AG09319 (cell line): ENCODE measurements at places on chromosomes 5 and 9.
A peak's percentile ranks its signal among the peaks of the same experiment; 100 is the strongest.

- DNase-seq, result no peak
Observed at GRCh38 chr5:52331725-52332124, 456.0 kb upstream of the ITGA1 start.

- DNase-seq, result no peak
Observed at GRCh38 chr5:82674671-82675070, 396.5 kb upstream of the RPS23 start.

- DNase-seq, result no peak
Observed at GRCh38 chr9:9174358-9174757, 1374.8 kb upstream of the DMAC1 start.

DNA sequence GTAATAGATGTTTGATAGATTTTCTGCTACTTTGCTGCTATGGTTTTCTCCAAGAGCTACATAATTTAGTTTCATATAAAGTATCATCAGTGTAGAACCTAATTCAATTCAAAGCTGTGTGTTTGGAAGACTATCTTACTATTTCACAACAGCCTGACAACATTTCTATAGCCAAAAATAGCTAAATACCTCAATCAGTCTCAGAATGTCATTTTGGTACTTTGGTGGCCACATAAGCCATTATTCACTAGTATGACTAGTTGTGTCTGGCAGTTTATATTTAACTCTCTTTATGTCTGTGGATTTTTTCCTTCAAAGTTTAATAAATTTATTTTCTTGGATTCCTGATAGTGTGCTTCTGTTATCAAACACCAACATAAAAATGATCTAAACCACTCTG, 35.1 kb upstream of the CCDC152 start:
- no peak for DNase-seq

DNA sequence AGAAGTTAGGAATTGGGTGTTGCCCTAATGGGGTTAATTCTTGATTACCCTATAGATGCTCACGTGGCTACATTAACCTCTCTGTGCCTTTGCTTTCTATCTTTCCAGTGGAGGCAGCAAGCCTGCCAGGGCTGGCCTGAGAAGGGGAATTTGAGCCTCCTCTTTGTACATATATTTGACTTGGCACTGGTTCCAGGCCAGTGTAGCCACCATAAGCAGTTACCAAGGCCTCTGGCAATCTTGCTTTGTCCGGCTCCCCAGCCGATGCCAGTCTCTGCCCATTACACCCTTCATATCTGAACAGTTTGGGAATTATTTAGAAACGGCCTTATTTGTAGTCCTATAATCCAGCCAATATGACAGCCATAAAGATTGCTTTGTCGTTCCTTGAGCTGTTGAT, 58.6 kb upstream of the PPARGC1B start:
- no peak for DNase-seq

- no peak for DNase-seq
Observed at GRCh38 chr5:68648944-68649857, 433.6 kb downstream of the PIK3R1 start.

GRCh38 chr5:127506616-127507015, 10.8 kb upstream of the PRRC1 start:
- no peak for DNase-seq

GRCh38 chr5:45225571-45226031, 416.9 kb downstream of the MRPS30 start:
- DNase-seq, result no peak

DNA sequence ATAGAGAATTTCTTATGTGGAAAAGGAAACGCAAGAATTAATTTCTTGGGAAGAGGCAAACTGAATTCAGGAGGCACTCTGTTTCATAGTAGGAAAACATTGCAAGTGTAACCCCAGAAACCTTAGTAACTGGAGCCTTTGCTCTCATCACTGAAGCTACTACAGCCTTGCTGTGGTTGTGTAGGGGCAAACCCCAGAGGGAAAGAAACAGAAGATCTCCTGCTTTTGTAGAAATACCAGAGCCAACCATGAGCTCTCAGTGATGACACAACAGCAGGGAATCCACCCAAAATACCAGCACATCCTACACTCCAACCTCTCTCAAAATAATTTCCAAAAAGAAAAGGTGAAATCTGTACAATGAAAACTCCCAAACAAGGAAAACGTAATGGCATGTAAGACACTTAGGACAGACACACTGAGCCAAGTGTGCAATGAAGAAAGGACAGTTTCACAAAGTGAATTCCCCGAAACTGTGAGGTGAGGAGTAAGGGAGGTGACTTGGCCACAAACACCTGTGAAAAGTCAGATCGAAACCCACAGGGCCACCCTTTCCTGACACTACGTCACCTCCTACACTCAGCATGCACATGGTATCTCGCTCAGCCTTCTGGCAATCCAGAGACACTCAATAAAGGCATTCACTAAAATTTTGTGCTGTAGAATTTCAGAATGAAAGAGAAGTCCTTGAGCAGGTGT, 8.5 kb upstream of the ACSL6 start:
- DNase-seq, result no peak

DNA sequence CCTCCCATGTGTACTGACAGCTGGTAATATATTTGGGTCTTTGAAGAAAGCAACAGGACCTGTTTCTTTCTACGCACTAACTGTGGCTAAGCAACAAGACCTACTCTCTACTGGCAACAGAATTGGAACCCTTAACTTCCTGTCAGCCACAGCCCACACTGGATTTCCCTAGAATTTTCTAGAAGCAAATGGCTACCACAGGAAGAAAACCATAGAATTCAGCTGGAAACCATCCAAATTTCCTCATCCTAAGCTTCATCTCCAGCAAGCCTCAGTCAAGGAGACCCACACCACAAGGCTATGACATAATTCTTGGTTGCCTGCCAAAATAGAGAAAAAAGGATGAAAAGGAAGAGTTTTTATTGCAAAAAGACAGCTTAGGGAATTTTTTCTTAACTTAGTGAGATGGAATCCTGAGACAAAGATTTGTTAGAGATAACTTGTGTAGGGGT, 171.8 kb upstream of the TNC start:
- DNase-seq, result no peak

GRCh38 chr5:179974246-179974945, 66.7 kb upstream of the TBC1D9B start:
- no peak for DNase-seq

GRCh38 chr5:164475339-164475977, 970.0 kb downstream of the MAT2B start:
- no peak for DNase-seq

DNA sequence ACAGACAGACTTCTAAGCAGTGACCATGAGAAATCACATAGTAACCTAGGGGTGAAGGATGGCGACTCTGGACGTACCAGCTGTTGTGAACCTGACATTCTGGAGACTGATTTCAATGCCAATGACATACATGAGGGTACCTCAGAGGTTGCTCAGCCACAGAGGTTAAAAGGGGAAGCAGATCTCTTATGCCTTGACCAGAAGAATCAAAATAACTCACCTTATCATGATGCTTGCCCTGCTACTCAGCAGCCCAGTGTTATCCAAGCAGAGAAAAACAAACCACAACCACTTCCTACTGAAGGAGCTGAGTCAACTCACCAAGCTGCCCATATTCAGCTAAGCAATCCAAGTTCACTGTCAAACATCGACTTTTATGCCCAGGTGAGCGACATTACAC, 38.0 kb upstream of the CCDC152 start:
- no peak for DNase-seq

DNA sequence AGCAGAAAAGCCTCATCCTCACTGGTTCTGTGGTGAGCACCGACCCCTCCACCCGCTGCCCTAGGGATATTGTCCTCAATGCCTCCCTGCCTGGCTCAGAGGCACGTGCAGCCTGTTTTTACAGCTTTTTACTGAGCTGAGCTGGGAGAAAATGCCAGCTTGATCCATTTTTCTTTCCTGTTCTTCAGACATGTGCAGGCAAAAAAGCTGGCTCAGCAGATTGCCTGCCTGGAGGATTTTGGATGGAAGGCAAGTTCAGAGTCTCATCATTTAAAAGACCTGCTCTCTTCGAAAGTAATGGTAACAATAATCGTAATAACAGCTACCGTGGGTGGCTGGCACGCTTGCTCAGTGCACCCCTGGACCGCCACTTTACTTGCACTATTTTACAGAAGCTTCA, 135.0 kb upstream of the SMIM23 start:
- DNase-seq, result no peak

- no peak for DNase-seq
Observed at GRCh38 chr5:137372773-137373160, 126.4 kb downstream of the SPOCK1 start.

DNA sequence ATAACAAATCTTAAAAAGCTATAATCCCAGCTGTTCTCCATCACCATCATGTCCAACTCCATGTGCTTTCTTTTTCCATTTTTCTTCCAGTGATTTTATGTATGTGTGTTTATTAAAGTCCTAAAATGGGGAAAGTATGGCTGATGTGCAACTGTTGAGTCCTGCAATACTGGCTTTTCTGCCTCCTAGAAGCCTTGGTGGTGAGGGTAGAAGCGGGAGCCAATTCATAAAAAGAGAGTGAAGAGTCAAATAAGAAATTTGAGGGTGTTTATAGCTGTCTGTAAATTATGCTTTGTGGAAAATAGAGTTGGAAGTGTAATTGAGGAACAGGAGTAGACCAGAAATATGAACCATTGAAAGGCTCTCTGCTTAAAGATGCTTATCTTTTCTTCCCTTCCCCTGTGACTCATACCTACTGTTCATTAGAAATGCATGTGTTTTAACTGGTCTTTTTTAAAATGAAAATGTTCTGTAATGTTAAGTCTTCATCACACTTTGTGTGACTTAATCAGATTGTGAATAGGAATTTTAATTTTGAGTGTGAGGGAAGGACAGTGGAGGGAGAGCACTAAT, 80.1 kb downstream of the ZCCHC7 start:
- DNase-seq, result no peak

DNA sequence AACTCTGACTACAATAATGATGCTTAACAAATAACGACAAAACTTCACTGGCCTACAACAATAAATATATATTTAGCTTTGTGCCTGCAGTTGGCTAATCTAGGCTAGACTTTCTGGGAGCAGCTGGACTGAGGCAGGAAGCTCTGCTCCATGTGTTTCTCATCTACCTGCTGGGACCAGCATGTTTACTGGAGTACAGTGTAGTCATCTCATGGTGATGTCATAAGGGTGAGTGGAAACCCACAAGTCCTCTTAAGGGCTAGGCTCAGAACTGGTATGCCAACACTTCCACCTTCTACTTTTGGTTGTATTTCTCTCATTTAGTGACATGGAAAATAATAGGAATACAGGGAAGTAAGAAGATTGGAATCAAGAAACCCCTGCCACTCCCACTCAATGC, 85.7 kb upstream of the NIPBL start:
- DNase-seq, result no peak

DNA sequence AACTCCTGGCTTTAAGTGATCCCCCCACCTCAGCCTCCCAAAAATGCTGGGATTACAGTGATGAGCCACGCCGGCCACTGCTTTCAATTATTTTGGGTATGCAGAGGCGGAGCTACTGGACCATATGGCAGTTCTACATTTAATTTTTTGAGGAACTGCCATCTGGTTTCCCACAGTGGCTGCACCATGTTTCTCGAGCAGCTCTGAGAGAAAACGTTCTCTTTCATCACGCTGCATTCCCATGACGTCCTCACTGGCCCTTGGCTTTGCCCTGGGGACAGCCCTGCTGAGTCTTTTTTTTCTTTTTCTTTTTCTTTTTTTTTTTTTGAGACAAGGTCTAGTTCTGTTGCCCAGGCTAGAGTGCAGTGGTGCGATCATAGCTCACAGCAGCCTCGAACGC, 35.5 kb upstream of the GRHPR start:
- no peak for DNase-seq

DNA sequence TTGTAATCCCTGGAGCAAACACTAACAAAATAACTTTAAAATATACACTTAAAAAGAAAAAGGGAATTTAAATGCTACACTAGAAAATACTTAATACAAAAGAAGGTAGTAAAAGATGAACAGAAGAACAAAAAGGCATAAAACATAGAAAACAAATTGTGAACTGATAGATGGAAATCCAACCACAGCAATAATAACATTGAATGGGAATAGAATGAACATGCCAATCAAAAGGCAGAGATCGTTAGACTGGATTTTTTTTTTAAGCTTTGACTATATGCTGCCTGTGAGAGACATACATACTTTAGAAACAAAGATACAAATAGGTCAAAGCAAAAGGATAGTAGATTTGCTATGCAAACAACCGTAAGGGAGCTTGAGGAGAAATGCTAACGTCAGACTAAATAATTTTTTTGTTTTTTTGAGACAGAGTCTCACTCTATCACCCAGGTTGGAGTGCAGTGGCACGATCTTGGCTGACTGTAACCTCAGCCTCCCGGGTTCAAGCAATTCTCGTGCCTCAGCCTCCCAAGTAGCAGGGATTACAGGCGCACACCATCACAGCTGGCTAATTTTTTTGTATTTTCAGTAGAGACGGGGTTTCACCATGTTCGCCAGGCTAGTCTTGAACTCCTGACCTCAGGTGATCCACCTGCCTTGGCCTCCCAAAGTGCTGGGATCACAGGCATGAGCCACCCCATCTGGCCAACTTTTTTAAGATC, 6.5 kb downstream of the ABO start:
- DNase-seq, result no peak

GRCh38 chr5:133470841-133471240, 141.5 kb downstream of the FSTL4 start:
- no peak for DNase-seq

GRCh38 chr5:169869066-169869465, 111.2 kb downstream of the INSYN2B start:
- no peak for DNase-seq

GRCh38 chr9:130949188-130950038, 10.4 kb upstream of the FIBCD1 start:
- DNase-seq, result no peak

GRCh38 chr9:127122176-127123063, at the start of gene ANGPTL2:
ANGPTL2 (minus strand) TSS chr9:127122635; CDS start chr9:127108731, 13,904 bp downstream.
- peak; percentile 98 for DNase-seq

GRCh38 chr5:124627815-124628595, 118.4 kb downstream of the ZNF608 start:
- DNase-seq, result no peak
